ENCODE measurements at places on chromosomes 4 and X.

GRCh38 chr4:164904336-164904735 lies 27.4 kb downstream of the APELA start:
- DNase-seq: no peak

DNA sequence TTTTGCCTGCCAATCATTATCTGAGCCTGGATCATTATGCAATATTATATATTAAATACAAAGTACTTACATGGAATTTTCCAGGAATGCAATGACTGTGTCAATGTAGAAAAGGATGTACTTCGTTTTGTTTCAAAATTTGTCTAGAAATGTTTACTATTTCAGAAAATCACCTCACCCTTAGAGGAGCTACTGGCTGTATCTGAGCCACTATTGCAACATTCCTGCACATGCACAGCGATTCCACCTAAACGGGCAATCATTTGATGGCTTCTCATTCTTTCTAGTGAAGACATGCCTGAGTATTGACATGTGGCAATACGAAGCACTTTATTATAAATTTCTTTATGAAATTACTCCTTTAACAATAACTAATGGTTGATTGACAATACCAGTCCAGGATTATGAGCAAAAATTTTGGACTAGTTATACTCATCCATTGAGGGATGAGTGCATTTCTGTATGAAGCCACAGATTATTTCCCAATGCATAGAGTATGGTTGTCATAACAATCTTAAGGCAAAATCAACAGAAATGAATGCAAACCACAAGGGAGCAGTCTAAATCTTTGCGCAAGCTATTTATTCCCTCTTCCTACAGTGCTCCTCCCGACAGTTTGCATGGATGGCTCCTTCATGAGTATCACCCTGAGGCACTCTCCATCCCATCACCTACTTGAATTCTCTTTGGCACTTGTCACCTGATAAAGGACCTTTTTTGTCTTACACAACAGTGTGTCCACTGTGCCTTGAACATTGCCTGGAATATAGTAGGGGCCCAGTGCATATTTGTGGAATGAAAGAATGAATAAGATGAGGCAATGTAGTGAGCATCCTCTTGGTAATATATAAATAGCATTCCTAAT lies 35.8 kb upstream of the MMAA start:
- no peak for DNase-seq

DNA sequence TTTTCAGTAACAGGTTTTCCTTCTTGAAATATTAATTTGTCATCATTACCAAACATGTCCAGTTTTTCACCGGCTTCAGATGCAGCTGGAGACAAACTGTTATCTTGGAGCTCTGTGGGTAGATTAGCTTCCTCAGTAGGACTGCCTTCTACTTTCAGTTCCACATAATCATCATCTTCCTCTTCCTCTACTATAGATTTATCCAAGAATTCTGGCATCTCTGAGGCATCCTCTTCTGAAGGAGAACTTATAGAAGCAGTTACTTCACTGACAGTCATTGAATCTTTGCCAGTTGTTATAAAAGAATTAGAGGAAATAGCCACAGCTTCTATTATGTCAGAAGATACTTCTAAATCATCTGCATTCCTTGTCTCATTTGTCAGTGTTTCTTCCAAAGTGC lies 162.9 kb downstream of the LRBA start:
- no peak for DNase-seq

GRCh38 chr4:25117274-25117673 lies 43.0 kb downstream of the SEPSECS start:
- DNase-seq: no peak

DNA sequence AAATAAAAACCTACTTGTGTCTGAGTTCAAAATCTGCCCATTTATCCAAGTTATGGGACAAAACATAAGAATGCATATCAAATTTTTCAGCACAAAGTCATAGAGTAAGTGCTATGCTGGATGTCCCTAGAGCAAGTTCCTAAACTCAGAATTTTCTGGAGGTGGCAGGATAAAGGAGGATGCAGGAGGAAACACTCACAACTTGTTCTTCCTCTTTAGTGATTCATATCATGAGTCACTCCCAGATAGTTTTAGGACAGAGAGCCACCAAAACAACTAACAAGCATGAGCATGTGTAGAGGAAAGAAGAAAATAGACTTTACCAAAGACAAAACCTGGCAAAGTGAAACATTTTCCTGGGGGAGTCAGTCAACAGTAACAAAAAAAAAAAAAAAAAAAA lies 302.7 kb downstream of the KCTD8 start:
- DNase-seq: no peak

DNA sequence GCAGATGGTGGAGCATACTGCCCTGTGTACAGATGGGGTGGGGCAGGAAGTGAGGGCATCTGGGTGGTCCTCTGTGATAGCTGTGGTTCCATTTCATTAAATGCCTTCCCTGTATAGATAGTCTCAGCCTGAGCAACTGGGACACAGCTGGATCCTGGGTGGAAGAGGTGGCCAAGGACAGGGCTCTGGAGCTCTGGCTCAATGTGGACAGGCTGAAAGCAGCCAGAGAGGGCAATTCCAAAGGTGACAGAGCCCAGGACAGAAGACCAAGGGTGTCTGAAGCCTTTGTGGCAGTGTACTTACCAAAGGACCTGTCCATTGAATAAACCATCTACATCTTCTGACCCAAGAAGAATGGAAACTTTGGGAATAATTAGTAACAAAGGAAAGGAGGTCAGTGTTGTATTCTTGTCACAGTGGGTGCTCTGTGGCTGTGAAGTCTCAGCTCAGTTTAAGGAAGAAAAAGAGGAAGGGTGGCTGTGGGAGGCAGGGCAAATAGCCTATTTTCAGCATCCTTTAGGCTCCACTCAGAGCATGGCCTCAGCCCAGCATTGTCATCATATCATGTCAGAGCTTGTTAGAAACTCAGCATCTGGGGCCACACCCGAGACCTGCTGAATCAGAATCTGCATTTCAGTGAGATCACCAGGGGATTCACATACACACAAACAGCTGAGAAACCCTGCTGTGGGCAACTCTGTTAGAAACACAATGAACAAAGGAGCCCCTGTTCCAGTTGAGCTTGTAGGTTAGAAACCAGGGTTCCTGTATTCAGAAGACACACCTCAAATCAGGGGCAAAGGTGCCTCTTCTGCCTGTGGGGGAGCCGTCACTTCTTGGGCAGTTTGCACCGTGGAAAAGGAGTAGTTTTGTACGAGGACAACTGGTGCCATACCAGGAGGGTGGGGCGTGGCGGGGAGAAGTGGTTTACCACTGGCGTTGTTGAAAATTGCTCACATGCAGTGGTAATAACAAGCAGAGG lies 168.6 kb downstream of the PTTG2 start:
- no peak for DNase-seq

DNA sequence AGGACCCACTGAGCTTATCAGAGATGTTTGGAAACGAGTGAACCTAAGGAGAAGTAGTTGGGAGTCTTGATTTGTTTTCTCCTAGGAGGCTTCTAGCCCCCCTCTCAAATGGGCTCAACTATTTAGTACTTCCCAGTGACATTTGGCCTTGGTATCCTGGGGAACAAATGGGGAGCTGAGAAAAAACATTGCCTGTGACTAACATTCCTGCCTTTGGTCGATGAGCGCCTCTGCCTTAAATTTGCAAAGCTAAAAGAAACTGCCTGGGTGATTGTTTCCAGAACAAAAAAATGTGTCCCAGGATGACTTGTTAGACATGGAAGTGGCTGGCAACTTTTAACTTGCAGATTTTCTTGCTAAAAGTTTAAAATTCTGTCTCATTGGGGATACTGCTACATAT lies 58.8 kb upstream of the IGFBP7 start:
- no peak for DNase-seq

DNA sequence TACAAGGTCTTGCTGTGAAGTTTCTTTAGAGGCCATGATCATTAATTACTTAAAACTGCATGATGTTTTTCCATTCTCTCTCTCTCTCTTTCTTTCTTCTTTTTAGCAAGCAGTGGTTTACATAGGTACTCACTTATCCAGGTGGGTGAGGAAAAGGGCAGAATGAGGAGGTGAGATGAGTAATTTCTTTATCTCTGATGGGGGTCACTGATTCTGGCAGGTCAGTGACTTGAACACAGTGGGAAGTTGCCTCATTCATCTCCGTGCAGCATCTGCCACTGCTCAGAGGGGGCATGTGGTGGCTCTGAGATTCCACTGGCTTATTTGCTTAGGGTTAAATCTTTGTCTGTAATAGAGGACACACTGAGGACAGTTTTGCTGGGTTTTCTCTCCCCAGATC lies 62.6 kb downstream of the FAM114A1 start:
- no peak for DNase-seq

GRCh38 chrX:50971395-50971794 lies 60.9 kb downstream of the BMP15 start:
- no peak for DNase-seq

DNA sequence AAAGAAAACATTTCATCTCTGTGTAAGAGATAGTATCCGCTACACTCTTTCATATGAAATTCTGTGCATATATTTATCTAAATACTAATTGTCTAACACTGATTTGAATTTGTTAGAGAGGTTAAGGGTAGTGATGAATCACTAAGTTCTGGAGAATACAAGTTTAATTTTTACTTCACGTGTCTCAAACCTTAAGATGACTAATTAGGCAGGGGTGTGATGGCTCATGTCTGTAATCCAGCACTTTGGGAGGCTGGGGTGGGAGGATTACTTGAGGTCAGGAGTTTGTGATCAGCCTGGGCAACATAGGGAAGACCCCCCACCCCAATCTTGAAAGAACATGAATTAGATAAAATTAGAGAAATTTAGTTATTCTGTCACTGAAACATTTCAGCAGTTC lies 2241.9 kb downstream of the PCDH7 start:
- no peak for DNase-seq

DNA sequence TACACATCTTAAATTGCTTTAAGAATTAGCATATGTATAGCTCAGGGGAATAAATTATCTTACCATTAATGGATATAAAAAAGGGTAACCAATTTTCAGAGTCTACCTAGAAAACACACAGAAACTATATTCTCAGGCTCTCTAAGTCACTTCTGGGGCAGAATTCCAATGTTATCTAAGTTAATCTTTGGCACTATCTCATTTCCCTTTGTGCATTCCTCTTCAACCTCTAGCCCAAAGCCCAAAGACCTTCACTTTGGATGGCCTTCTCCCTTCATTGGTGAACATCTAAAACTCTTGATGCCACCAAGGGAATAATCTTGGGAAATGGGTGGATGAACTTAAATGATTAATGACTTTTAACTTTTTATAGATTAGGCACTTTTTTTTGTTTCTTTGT lies 108.3 kb downstream of the APBB2 start:
- DNase-seq: no peak

DNA sequence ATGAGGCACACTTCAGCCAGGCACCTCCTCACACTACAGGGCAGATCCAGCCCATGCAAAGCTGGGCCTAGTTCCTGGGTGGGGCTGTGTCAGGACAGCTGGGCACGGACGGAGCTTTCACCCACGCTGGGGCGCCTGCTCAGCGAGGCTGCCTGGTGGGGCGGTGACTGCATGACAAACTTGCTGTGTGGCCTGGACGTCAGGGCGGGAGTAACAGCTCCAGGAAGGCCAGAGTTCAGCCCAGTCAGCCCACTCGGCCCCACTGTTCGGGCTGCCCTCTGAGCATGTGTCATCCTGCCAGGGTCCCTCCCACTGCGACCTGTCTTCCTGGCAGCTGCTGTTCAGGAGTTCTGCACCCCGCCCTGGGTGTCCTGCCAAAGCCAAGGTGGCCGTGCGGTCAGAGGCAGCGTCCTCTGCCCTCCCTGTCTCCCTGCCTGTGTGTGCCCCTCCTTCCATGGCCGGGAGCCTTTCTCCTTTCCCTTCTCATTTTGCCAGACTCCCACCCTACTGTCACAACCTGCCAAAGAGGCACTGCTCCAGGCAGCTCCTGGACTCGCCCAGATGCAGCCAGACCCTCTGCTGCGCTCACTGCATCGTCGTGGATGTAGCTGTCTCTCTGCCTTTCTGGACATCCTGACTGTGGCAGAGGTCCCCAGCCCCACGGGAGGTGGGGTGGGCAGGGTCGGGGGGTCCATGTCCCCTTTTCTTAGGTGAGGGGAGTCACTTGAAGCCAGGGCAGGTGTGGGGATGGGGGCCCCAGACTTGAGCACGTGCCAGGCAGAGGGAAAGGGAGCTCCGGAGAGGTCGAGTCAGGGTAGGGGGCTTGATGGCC lies 33.0 kb upstream of the KIAA0232 start:
- DNase-seq: no peak

- DNase-seq: no peak
These were observed 72.6 kb downstream of the SH3KBP1 start for GRCh38 chrX:19814778-19815177.

DNA sequence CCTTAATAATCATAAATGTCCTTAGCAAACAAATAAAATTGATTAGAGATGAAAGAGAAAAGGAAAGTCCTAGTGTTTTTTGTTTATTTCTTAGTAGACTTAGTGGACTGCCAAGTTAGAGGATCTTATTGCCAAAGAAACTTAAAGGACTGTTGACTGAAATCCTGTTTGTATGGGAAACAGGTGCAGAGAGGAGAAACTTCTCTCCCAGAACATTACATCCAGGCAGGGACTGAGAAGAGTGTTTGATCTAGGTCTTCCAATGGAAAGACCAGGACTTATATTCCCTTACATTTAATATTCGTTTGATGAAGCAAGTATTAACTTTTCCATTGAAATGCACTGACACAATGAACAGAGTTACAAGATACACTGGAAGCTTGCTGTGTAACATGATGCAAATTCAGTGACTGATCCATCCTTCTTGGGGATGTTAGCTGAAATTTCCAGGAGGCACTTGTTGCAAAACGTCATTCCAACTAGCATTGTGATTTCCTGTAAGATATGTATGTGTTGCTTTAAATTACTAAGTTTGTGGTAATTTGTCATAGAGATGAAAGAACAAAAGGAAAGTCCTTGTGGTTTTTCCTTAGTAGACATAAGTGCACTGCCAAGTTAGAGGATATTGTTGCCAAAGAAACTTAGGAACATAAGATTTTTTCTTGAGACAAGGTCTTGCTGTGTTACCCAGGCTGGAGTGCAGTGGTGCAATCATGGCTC lies 505.6 kb downstream of the STIM2 start:
- DNase-seq: no peak

Data from GF-D8 (cell line).